HL-60 (cell line): ENCODE measurements at places on chromosomes 5 and 9.

- peak; percentile 25 for DNase-seq
These were observed 21.6 kb downstream of the ANKS6 start for GRCh38 chr9:98774746-98775145.

DNA sequence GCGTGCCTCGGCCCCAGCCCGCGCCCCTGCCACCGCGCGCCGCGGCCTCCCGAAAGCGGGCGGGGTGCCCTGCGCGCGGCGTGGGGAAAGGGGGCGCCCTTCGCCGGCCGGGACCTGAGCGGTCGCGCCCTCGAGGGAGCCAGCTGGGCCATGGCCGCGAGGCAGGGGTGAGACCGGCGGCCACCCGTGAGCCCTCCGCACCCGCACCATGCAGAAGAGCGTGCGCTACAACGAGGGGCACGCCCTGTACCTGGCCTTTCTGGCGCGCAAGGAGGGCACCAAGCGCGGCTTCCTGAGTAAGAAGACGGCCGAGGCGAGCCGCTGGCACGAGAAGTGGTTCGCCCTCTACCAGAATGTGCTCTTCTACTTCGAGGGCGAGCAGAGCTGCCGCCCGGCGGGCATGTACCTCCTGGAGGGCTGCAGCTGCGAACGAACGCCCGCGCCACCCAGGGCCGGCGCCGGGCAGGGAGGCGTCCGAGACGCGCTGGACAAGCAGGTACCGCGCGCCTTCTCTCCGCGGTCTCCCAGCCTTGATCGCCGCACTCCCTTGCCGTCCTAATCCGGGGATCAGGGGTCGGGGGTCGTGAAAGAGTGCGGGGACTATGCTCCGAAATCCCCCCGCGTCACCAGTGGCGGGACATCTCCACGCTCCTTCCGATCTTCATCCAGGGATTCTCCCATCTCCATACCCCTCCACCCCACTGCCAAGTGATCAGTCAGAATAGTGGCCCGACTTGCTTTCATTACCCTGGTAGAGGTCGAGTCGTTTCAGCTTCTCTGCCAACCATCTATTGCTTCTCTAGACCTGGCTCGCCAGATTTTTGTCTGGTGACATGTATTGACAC is 590 bp downstream of the RASGRF2 start:
- DNase-seq, result no peak

GRCh38 chr9:98532147-98532546 is 176.6 kb downstream of the GABBR2 start:
- no peak for DNase-seq

DNA sequence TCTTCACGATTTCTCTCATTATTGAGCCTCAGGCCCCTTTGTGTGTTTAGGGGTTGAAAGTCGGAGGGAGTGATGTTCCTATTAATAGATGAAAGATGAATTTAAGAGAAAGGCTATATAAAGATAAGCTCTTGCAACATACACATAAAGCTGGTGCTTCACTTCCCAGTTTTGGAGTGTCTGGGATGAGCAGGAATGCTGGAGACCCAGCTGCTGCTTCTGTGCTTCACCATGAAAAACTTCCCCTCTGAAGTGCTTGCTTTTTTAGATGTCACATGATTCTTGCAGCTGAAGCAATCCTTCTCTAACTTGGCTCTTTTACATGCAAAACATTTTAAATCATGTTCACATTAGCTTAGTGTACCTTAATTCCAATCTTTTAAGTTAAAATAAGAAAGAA is 19.7 kb upstream of the SNCAIP start:
- DNase-seq, result no peak

DNA sequence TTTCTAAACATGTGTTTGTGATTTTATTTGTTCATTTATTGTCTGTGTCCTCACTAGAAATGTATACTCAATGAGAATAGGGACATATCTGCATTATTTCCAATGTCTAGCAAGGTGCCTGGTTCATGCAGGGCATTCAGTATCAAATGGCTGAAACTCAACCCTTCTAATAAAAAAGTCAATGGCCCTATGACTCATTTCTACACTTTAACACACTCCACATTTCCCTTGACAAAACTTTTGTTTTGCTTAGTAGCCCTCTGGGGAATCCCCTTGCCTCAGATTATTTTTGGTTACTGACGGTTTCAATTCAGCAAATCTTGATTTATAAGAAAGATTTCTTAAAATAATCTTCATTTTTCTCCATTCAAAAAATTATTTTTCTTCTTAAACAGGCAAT is 206.0 kb upstream of the DMRTA1 start:
- no peak for DNase-seq

DNA sequence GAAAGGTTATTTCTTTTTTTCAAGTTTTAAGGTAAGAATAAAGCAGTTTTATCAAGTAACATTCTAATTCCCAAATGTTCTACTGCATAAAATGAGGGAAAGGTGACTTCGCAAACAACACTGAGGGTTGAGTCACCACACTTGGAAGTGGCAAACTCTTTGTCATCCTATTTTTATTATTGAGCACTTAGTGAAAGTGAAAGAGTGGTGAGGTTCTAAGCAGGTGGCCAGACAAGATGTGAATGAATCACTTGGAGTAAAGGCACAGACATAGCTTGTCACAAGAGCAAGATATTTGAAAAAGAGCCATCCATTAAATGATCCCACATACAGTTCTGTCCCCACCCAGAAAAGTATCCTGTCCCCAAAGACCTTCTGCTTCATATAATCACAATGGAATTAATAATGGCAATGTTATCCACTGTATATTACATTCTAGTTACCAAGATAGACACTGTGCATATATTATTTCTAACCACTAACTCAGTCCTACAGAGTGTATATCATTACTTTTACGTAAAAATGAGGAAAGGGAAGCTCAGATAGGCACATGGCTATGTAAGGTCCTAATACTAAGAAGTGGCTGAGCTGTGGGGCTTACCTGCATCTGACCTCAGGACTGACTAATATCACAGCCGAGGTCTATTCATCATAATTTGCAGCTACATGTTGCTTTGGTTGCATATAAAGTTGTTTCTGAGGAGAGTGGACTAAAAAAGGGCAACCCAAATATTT is 730.4 kb upstream of the MEF2C start:
- DNase-seq, result no peak

DNA sequence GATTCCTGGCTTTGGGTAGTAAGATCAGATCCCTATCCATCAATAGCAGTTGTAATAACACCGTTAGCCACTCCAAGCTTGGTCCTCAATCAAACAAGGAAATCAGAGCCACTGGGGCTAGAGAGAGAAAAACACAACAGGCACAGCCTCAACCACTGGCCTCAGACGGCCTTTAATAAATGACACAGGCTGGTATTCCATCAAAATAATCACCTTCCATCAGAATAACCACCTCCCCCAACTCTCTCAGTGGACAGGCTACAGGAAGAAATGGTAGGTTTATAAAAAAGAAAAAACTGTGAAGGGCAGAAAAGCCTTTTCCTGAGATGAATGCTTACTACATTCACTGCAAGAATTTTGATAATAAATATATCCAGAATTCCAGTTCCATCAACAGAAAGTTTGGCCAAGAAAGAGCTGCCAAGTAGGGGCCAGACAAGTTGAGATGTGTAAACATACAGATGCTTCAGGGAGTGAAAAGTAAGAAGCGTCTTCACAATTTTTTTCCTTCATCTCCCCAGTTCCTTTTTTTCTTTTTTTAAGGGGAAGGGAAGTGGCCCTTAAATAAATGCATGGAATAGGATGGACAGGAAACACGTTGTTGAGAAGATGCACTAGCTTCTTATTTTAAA is 5.5 kb downstream of the FOXD1 start:
- DNase-seq, result no peak

GRCh38 chr9:27586304-27586703 is 13.0 kb upstream of the C9orf72 start:
- no peak for DNase-seq

DNA sequence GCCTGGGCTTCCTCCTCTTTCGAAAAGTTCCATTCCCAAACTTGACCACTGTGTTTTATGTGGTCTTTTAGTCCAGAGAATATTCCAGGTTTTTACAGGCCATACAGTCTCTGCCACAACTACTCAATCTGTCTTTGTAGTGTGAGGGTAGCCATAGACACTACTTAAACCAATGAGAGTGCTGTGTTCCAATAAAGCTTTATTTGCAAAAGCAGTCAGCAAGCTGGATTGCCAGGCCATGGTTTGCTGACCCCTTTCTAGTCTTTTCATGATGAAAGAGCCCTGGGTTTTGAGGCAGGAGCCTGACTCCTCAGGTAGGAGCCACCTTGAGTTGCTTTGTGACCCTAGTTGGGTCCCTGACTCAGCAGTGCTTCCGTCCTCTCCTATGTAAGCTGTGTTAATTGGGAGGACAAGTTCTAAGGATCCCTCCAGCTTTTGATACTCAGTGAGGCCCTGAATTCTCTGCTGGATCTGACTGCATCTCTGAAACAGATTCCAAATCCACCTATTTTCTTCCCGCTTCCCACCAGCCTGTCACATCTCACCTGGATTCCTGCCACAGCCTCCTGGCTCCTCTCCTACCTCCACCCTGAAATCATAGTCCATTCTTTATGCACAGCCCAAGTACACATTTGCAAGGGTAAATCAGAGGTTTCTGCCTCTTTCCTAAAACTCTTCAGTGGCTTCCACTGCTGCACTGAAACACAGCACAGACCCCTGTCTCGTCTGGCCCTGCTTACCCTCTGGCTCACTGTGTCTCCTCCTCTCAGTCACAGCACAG is 13.5 kb downstream of the GALNT10 start:
- DNase-seq, result no peak

GRCh38 chr5:172904643-172905345 is 54.4 kb upstream of the RPL26L1 start:
- no peak for DNase-seq

- DNase-seq, result no peak
These were observed 11.5 kb upstream of the PPP2R2B start for GRCh38 chr5:146890066-146890465.

DNA sequence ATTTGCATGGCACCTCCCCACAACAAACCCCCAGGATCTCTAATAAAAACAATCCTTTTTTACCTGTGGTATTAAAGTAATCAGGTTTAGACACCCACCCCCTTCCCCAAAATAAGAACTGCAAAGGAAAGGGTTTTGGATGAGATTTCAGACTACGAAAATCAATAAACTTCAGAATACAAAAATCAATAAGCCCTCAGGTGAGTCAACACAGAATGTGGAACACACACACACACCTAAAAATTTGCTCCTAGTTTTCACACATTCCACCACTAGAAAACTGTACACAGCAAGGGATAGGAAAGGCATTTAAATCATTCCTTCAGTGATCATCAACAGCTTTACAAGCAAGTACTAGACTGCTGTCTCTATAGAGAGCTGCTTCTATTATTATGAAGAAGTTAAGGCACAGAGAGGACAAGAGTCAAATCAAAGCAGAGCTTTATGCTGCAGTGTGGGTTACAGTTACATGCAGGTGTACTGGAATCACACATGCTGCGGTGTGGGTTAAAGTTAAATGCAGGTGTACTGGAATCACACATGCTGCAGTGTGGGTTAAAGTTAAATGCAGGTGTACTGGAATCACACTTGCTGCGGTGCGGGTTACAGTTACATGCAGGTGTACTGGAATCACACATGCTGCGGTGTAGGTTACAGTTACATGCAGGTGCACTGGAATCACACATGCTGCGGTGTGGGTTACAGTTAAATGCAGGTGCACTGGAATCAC is 36.3 kb downstream of the PFDN1 start:
- no peak for DNase-seq

- no peak for DNase-seq
These were observed 13.7 kb upstream of the ADRA1B start for GRCh38 chr5:159902444-159903121.

DNA sequence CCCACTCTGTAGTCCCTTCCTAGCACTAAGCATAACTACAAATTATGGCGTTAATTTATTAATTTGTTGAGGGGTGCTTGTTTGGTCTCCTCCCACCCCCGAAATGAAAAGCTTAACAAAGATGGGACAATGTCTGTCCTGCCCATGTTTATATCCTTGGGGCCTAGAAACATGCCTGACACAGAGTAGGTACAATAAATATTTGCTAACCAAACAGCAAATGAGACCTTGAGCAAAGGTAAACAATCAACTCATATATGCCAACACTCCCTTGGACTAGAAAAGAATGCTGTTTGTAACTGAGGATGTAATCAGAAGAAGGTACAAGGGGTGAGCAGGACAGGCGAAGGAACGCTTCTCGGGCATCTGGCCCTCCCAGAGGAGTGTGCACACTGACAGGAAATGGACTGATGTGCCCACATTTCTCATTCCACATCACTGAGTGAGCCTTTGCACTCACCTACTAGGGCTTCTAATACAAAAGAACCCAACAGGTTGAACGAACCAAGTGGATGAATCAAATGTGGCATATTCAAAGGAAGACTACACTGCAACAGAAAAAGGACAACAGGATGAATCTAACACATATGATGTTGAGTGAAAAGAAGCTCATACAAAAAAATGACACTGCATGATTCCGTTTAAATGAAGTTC is 66.8 kb downstream of the MED27 start:
- DNase-seq, result no peak

GRCh38 chr9:14066831-14067230 is 247.1 kb downstream of the NFIB start:
- DNase-seq, result no peak

GRCh38 chr9:124282442-124283227 is 24.9 kb downstream of the NEK6 start:
- no peak for DNase-seq

DNA sequence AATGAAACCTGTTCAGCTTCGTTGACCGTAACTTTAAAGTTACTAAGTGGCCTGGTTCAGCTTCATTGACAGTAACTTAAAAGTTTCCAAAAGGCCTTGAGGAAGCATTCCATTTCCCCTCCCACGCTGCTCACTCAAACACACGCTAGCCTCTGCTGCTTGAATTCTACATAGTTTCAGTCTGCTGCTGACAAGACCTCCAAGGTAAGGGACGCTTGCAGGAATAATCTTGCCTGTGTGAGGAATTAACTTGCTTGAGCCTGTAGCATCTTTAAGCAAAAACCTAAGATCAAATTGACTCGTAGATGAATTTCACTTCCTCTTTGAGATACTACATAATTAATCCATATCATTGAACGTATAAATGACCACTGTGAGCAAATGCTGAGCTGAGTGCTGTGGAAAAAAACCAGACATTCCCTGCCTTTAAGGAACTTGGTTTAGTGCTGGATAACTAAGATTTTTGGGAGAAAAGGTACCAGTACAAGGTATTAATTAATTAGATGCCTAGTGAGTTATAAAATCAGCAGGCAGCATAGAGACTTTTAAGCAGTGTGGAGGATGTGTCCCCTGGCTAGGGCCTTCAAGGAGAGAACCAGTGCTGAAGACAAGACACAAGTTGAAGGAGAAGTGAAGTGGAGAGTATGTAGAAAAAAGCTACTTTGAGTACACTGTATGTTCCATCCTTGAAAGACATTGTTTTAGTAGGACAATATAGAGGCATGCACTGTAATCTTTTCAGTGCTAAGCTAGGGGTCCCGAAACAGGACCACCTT is 39.2 kb downstream of the GRAMD2B start:
- DNase-seq, result no peak

DNA sequence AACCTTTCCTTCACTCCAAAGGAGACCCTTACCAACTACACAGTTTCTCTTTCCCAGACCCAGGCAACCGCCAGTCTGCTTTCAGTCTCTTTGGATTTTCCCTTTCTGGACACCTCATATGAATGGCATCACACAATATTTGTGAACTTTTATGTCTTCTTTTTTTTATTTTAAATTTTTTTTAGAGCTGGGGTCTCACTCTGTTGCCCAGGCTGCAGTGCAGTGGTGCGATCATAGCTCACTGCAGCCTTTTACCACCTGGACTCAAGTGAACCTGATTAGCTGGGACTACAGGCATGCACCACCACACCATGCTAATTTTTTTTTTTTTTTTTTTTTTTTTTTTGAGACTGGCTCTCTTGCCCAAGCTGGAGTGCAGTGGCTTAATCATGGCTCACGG is 37.5 kb downstream of the UBAP1 start:
- DNase-seq, result no peak

GRCh38 chr5:78601559-78602314 is 46.8 kb downstream of the LHFPL2 start:
- DNase-seq, result no peak
